Stimulated activated CD8-positive, alpha-beta memory T cell treated with anti-CD3 and anti-CD28 coated beads, Interleukin-4, amount 100 ng/mL, for 48 hours (primary cell): ENCODE measurements at places on chromosomes 6 and 20.

- no peak for DNase-seq
These were observed 92.3 kb upstream of the PHACTR1 start for GRCh38 chr6:12624142-12624837.

DNA sequence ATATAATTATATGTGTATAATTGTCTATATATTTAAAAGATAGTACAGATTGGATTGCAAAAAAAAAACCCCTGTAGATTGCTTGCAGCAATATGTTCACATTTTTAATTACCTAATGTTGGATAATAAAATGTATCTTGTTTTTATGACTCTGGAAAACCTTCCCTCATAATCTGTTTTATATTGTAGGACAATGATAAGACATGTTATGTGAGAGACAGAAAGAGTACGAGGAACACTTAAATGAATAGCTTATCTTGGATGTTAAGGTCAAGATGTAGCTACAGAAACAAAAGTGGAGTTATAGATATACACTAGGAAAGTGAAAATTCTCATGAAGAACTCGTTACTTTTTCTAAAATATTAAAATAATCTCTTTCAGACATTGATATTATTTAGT is 691.6 kb upstream of the IMPG1 start:
- no peak for DNase-seq

GRCh38 chr20:54197621-54198604 is 10.0 kb upstream of the PFDN4 start:
- no peak for DNase-seq

GRCh38 chr6:46888578-46888977 is 33.2 kb downstream of the ADGRF5 start:
- DNase-seq, result no peak

GRCh38 chr6:73369563-73369962 is at the start of gene OOEP:
Gene OOEP, minus strand, starts transcription at chr6:73369897. Its CDS starts 105 bp downstream, at chr6:73369792.
- DNase-seq, result no peak

- DNase-seq, result no peak
These were observed 95.2 kb downstream of the GMPR start for GRCh38 chr6:16333580-16333979.

DNA sequence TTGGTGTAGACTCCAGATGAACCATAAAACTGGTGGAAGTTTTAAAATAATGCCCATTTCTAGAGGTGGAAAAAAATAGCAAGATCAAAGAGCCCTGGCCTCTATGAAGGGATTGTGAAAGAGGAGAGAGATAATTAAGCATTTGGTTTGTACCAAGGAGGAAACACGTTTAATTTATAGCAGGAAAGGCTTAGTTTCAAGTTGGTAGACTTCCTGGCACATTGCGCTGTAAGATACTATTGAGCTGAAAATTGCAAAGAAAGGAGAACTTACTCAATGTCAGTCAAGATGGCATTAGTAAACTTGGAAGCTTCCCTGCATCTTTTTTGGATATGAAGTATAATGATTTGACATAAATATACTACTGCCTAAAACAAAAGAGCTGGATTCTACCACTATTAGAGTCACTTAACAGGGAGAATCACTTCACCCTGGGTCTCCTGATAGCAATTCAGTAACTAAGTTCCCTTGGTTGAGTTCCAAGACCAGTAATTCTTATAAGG is 24.4 kb downstream of the MARCKS start:
- DNase-seq, result no peak

- DNase-seq, result no peak
These were observed 31.9 kb downstream of the TMEM181 start for GRCh38 chr6:158591810-158592209.

DNA sequence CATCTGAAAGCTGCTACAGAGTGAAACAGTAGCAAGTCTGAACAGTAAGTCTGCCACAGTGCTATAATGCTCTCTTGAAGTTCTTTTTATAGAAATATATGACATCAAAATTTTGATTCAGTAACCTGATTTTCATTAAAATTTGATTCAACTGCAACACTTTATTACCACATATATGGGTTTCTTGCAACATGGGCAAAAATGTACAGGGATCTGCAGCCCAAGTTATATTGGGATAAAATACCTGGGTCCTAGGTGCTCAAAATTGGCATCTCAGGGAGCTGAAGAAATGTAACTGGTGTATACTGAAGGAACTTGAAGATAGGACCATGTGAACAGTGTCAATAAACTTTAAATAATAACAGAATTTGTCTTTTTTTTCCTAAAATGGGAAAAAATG is 10.8 kb downstream of the ROMO1 start:
- no peak for DNase-seq

- DNase-seq, result no peak
These were observed 154.9 kb downstream of the MRPL14 start for GRCh38 chr6:43972179-43972912.

DNA sequence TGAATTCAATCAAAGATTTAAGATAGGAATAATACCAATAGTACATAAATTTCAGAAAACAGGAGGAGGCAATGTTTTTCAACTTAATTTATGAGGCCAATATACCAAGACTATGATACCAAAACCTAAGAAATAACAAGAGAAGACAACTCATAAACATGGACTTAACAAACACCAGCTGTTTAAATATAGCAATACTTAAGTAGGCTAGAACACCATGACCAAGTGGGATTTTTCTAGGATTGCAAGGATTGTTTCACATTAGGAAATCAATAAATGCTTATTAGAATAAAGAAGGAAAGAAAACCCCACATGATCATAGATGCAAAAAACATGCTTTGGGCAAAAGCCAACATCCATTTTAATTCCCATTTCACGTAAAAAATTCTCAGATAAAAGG is 355.1 kb downstream of the EPM2A start:
- no peak for DNase-seq

DNA sequence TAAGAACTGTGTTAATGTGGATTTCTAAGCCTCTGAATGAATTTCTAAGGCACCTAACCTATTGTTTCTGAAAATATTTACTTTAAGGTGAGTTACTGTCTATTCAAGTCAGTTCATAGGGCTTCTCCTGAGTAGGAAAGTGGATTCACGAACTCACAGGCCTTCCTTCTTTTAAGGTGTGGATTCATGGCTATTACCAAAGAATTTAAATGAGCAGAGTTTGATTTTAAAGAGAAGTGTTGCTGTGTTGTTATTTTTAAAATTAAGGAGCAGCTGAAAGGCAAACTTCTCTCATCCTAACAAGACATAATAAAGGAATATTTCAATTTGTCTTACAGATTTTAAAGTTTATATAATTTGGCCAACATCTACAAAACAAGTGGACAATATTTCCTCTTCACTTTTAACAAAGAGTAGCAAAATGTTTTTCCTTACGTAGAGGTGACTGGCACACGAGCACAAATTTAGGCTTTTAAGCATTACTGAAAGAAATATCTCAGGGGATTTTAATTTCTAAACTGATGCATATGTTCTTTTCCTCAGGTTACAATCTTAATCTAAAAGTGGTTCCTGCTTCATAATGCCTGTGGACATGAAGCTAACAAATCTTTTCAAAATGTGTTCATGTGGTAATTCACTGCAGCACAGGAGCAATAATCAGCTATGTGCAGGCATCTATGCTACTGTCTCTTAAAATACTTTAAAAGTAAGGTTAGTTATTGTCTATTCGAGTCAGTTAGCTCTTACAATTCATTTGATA is 602 bp upstream of the TSPYL4 start:
- no peak for DNase-seq

DNA sequence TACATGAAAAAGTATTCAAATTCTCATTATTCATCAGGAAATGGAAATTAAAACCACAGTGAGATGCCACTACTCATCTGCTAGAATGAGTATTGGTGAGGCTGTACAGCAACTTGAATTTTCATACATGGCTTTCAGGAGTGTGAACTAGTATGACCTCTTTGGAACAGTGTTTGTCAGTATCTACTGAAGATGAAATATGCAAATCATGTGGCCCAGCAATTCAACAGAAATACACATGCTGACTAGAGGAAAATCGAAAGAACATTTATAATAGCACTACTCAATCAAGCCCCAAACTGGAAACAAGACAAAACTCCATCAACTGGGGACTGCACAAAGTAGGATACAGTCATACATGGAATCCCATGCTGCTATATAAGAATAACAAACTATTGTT is 102.2 kb downstream of the DCDC2 start:
- DNase-seq, result no peak
